ENCODE measurements at places on chromosomes 2 and 18.

- no peak for DNase-seq
These were observed 286.0 kb downstream of the TRIB2 start for GRCh38 chr2:13002536-13003331.

GRCh38 chr2:144412709-144413108 is 107.2 kb downstream of the ZEB2 start:
- peak; percentile 79 for DNase-seq

- no peak for DNase-seq
These were observed 31.4 kb downstream of the KCTD1 start for GRCh38 chr18:26516964-26517363.

DNA sequence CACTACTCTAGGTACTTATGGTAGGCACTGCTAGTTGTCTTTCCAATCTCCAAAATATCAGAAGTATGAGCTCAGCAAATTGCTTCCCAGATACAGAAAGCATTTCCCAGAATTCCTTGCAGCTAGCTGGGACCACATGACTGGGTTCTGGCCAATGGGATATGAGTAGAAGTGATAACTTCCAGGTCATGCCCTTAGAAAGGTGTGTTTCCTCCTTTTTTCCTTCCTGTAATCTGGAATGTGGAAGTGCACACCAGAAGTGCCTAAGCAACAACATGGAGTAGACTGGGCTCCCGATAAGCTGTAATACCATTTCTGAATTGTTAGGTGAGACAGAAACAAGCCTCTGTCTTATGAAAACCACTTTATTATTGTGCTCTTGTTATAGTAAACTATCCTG is 279.8 kb downstream of the ZNF385B start:
- DNase-seq, result no peak

- DNase-seq, result no peak
These were observed 408.9 kb downstream of the RIT2 start for GRCh38 chr18:42706618-42707017.

DNA sequence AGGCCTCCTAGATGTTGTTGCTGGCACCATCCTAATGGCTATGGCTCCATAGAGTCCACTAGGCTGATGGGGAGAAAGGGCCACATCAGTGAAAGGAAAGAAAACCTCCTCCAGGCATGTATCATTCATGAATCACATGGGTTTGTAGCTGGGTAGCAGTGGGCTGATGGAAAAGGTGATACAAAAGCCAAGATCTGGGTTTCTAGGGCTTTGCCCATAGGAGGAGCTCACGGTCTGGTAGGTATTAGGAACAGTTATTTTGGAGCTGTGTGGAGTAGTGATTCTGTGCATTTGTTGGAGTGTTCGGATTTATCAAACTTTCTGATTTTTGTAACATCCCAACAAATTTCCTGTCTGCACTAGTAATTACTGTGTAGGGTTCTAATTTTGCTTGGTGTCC is 259.2 kb downstream of the SLC4A3 start:
- no peak for DNase-seq

DNA sequence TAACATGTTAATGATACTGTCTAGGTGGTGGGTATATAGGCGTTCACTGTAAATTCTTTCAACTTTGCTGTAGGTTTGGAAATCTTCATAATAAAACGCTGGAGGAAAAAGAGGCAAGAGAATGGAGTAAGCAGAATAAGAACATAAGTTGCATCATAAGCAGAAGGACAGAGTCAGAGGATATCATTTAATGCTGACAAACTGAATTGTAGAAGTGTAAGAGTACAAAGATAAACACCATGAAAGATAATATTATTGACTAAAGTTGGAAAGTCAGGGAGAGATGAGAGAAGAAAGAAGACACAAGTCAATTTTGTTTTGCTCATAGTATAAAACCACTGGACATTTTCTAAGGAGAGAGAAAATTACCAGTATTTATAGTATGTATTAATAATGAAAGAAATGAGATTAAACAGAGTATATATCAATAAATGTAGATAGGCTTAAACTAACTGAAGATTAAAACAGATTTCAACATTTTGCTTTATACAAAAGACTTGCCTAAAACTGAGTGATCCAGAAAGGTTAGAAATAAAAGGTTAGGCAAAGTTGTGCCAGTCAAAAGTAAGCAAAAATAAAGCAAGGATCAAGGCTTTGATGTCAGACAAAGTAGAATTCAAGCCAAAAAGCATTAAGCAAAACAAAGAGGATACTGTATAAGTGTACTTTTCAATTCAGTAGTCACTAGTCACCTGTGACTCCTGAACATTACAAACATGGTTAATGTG is 42.4 kb upstream of the VIT start:
- no peak for DNase-seq

DNA sequence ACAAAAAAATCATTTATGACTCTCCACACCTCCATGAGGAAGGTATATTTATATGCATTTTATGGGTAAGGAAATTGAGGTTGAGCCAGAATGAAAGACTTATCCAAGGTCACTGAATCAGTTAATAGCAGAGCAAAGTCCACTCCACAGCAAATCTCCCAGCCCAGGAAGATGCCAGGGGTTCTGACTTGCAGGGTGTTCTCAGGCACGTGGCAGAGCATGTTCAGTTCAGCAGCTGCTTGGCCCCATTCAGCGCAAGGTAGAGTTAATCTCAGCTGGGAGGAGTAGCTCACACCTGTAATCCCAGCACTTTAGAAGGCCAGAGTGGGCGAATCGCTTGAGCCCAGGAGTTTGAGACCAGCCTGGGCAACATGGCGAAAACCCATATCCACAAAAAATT is 17.8 kb upstream of the DGKD start:
- no peak for DNase-seq

DNA sequence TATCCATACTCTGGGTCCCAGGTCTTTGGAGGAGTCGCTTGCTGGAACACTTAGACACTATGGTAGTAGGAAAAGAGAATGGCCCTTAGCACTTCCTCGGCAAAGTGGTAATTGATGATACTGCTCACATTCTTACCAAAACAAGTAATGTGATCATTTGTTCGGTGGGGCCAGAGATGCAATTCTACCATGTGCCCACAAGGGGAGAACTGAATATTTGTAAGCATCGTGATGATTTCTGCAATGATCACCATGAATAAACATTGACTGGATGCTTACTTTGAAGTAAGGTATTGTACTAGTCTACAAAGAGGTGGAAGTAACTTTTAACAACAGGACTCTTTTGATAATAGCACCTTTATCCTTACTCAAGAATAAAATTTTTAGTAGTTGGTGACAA is 109.7 kb downstream of the CD8B2 start:
- no peak for DNase-seq
